ENCODE measurements at places on chromosomes 5 and 9. TPM values are rescaled to one million over a fixed set of nuclear protein-coding genes. Genes with fewer than 3 reads are reported as not detected.
A peak's percentile ranks its signal among the peaks of the same experiment; 100 is the strongest.

Gene TMEM174
- not detected for total RNA-seq

DNA sequence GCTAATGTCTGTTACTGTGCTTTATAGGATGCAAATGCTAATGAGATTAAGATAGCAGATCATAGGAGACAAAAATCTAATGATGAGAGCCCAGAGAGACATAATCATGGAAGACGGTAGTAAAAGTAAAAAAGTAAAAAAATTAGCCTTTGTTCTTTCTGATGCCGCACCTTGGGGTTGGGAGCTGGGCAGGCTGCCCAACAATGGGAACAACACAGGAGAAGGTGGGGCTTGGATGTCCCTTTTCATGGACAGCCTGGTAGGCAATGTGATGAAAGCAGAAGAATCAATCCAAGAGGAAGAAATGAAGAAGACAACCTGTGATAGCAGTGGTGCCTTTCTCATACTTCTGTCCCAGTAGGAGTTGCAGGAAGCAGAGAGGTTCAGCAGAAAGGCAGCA is 57.2 kb downstream of the RAB14 start:
- no peak for DNase-seq

DNA sequence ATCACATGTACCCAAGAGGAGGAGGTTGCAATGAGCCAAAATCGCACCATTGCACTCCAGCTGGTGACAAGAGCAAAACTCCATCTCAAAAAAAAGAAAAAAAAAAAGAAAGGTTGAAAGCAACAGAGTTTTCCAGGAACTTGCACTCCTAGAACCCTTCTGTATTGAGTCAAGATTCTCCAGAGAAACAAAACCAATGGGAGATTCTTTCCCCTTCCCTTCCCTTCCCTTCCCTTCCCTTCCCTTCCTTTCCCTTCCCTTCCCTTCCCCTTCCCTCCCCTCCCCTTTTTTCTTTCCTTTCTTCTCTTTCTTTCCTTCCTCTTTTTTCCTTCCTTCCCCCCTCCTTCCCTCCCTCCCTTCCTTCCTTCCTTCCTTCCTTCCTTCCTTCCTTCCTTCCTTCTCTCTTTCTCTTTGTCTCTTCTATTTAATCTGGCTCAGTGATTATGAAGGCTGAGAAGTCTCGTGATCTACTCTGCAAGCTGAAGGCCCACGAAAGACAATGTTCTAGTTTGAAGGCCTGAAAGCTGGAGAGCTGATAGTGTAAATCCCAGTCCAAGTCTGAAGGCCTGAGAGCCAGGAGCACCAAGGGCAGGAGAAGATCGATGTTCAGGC is 59.6 kb upstream of the CNTLN start:
- no peak for DNase-seq

GRCh38 chr5:115577329-115577728 is 24.9 kb downstream of the TICAM2 start:
- DNase-seq, result no peak

- no peak for DNase-seq
These were observed 2.3 kb downstream of the PTGS1 start for GRCh38 chr9:122372856-122373845.

Gene AGXT2
- total RNA-seq, result not detected

- DNase-seq, result peak; percentile 59
These were observed 3.4 kb upstream of the CCIN start for GRCh38 chr9:36165826-36166167.

Gene PLAA
- 43.0 TPM for total RNA-seq

- DNase-seq, result no peak
These were observed 85.7 kb upstream of the MELK start for GRCh38 chr9:36486933-36487481.
